ENCODE measurements at places on chromosomes 2 and 18.

DNA sequence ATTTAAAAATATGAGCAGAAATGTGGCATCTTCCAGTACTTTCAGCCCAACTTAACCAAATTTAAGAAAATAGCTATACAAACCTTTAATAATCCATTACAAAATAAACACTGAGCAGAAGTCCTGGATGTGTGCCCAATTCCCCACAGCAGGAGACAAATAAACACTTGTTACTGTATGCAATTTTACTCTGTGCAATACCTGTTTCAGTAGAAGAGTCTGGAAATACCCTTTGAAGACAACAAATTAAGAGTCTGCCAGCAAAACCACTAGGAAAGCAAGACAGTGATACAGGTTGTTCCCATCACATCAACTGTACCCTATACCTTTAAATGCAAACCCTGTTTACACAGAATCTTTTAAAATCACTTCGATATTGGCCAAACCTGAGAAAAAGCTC lies 41.4 kb upstream of the RNU4ATAC start:
- DNase-seq, result no peak

DNA sequence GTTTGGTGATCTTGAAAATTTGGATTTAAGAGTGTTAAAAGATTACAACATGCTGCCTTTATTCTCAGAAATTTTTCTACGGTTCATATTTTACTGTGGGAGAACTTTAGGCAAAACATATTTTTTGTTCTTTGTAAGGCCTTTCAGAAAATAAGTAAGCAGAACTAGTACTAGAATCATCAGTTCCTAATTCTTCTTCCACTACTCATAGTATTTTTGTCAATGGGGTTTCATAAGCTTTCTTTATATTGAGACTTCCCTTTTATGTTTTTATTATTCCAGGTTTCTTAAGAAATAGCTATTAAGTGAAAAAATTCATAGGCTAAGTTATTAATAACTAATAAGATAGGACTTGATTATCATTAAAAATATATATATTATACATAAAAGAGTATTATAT lies 12.4 kb downstream of the UGGT1 start:
- DNase-seq, result no peak

GRCh38 chr2:10410001-10410822 lies 37.9 kb downstream of the ODC1 start:
- peak; percentile 34 for DNase-seq

- no peak for DNase-seq
These were observed 94.3 kb upstream of the FOSL2 start for GRCh38 chr2:28298406-28298805.

DNA sequence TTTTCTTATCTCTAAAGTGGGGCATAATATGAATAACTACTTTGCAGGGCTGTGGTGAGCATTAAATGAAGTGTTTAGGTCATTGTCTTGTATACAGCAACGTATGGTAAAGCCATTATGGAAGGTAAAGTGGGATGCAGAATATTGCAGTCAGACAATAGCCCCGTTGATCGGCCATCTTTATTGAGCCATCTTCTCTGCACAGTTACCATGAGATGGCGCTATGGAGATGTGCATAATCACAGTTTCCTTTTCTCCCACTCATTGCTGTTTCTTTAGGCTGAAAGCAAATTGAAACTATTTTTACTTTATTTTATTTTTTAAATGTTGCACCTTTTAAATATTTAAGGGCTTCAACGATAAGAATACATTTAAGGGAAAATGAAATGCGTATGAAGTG lies 108.9 kb downstream of the THSD7B start:
- no peak for DNase-seq

GRCh38 chr18:62332431-62332830 lies 7.3 kb downstream of the TNFRSF11A start:
- DNase-seq, result no peak

- DNase-seq, result no peak
These were observed 32.1 kb downstream of the PLEKHM3 start for GRCh38 chr2:207993151-207993763.

DNA sequence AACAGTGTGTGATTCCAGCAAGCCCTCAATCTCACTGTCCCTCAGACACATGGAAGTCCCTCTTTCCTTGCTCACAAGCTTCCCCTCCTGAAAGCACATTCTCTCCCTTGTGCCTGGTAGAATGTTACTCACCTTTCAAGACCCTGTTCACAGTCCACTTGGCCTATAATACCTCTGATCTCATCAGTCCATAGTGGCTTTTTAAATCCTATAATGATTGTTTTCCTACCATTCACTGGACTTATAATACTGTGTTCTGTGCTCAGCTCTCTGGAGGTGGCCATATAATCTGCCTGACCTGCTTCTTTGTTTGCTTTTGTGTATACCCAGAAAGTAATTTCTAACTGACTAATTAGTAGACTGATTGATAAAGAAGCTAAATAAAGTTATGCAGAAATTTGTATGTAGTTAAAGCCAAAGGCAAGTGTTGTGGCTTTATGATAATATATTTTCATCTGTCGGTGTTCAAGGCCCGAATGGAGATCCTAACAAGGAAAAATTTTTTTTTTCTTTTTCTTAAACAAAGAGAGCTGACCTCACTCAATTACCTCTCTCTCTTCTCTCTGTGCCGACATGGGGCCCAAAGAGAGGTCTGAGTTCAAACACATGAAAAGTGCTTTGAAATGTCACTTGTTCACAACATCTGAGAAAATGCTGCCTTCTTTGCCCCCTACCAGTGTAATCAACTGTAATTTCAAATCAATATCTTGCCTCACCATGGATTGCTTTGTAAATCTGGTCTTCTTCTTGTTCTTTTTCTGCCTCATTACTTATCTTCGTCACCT lies 1033.0 kb upstream of the PIK3C3 start:
- DNase-seq, result no peak

All from CD4-positive, alpha-beta T cell treated with Interferon gamma for 1 hour (primary cell).